ENCODE measurements at places on chromosomes 11 and 22.

- DNase-seq: no peak
These were observed 79.0 kb downstream of the LARGE2 start for GRCh38 chr11:46001448-46001914.

- no peak for DNase-seq
These were observed 40.2 kb downstream of the SCGB1A1 start for GRCh38 chr11:62459080-62459479.

- peak; percentile 78 for DNase-seq
These were observed 13.4 kb downstream of the SYT7 start for GRCh38 chr11:61567286-61568061.

DNA sequence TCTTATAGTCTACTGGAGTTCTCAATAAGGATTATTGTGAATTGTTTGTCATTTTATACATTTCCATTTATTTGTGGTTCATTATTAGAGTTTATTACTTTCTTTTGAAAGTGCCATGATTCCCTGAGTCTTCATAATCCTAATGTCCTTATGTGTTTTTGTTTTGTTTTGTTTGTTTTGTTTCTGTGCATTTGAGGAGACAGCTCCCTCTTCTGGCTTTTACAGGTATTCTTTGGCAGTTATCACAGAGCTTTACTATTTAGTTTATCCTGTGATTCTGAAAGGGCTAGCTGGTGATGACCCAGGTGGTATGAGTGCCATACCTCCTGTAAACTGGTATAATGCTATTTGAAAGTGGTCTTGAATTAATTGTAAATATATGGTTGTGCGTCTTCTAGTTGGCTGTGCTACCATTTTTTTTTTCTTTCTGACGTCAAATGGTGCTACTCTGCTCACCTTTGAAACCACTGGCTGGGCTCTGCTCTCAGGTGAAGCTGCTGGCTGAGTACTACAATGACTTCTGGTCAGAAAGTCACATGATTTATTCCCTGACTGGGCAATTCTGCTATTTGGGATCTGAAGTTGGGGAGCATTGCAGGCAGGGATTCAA is 751.2 kb downstream of the JRKL start:
- DNase-seq: no peak

DNA sequence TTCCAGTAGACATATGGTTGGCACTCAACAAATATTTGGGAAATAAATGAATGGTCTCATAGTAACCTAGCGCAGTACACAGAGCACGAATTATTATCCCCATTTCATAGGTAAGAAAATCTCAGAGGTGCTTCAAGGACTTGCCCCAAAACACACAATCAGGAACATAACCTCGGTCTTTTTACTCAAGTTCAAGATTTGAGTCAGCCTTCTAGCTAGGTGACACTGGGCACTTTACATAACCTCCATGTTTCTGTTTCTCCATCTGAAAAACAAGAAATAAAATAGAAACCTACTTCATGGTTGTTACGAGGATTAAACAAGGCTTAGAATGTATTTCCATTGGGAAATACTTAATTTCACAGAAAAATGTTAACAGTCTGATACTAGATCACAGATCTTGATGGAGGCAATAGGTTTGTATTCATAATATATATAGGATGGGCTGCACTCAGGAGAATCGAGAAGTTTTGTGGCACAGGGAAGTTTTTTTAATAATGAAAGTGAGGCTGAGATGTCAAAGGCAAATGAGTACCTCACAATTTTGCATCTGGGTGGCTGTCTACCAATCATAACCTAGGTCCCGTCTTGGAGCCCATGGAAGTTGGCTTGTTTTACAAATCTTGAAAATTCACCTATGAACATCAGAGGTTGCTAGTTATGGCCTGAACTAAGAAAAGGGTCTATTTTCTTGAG is 147.4 kb upstream of the ZC3H12C start:
- no peak for DNase-seq

Data from left ventricle myocardium inferior (tissue), 1 donor.